H9 (cell line): ENCODE measurements at places on chromosomes 2 and 18. TPM values are rescaled to one million over a fixed set of nuclear protein-coding genes. Genes with fewer than 3 reads are reported as not detected.

Gene GAL3ST2
- 0.33 and 0.37 TPM in 2 replicates for total RNA-seq

Gene PER2
- 12.1 and 12.9 TPM in 2 replicates for total RNA-seq

Gene ASAP2
- 11.0 and 12.6 TPM in 2 replicates for total RNA-seq

Gene KRCC1
- 7.1 and 8.2 TPM in 2 replicates for total RNA-seq

Gene ADGRF3
- total RNA-seq = 0.09 and 0.29 TPM in 2 replicates

Gene SMAD2
- total RNA-seq = 114 and 121 TPM in 2 replicates

Gene DNAJC5G
- total RNA-seq = 0.37 and 0.44 TPM in 2 replicates

Gene PLGLB2
- total RNA-seq = 0.68 and 1.4 TPM in 2 replicates

Gene PPP4R3B
- 37.6 and 40.9 TPM in 2 replicates for total RNA-seq

Gene EML6
- 0.64 and 1.5 TPM in 2 replicates for total RNA-seq

- DNase-seq = no peak
- no peaks in the 10 kb centered on the region; the same call in 2 of the 3 replicates for H3K36me3 ChIP-seq
- no peaks in the 10 kb centered on the region for H3K4me1 ChIP-seq
- no peak overlapping the region for H3K27ac ChIP-seq
- H3K27me3 ChIP-seq = peaks cover 46% of the 10 kb centered on the region
These were observed 115.2 kb downstream of the INHBB start for GRCh38 chr2:120461092-120461491.

DNA sequence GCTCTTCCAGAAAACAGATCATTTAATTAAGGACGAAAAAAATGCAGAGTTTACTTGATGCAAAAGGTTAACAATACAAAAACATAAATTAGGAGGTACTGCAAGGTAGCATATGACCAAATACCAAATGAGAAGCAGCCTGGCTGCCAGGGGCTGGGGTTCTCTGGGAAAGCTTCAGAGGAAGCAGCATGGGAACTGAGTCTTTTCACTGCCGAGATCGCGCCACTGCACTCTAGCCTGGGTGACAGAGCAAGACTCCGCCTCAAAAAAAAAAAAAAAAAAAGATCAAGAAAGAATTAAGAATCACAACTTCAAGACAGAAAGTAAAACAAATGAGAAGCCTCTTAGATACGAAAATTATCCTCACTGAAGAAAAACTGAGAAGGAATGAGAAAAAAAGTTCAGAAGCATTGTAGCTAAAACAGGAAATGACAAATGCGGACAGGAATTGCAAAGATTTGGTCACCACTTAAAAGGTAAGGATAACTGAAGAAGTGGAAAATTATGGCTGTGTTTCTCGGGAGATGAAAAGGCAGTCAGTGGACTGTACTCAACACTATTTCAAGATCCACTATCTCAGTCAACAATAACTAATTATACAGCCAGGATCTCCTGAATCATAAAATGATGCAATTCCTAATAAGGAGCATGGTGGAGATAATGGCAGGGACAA is 4.3 kb downstream of the SEPTIN10 start:
- H3K27me3 ChIP-seq = no peaks in the 10 kb centered on the region
- DNase-seq = no peak
- H3K27ac ChIP-seq = no peak overlapping the region
- peaks cover 5% of the 10 kb centered on the region; the same call in 1 of the 2 replicates for H3K4me1 ChIP-seq

GRCh38 chr2:6113786-6114185 is 421.6 kb downstream of the SOX11 start:
- H3K27ac ChIP-seq = no peak overlapping the region
- no peak for DNase-seq
- no peaks in the 10 kb centered on the region for H3K27me3 ChIP-seq
- H3K4me3 ChIP-seq = no peak overlapping the region
- H3K4me1 ChIP-seq = no peaks in the 10 kb centered on the region
- no peaks in the 10 kb centered on the region for H3K36me3 ChIP-seq

DNA sequence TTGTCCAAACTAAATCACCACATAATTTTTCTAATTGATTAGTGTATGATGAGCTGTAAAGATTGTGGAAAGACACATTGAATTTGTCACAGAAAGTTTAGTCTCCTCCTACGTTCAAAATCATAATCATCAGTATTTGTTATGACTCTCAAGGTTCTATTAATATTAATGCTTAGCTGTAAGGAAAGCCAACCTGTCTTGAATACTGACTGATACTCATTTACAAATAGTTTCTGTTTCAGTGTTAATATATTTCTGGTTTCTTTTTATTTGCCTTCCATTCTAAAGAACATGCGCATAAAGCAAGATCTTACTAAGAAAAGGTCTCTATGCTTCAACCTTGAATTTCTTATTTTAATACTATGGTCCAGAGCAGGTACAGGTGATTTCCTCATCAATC is 55.1 kb downstream of the CPS1 start:
- H3K27me3 ChIP-seq = no peaks in the 10 kb centered on the region
- no peaks in the 10 kb centered on the region for H3K4me1 ChIP-seq
- H3K4me3 ChIP-seq = no peak overlapping the region
- H3K27ac ChIP-seq = no peak overlapping the region
- DNase-seq = no peak
- no peaks in the 10 kb centered on the region for H3K36me3 ChIP-seq

GRCh38 chr2:174606336-174606735 is 8.7 kb upstream of the WIPF1 start:
- H3K27ac ChIP-seq = no peak overlapping the region
- H3K27me3 ChIP-seq = no peaks in the 10 kb centered on the region
- DNase-seq = no peak
- H3K4me1 ChIP-seq = no peaks in the 10 kb centered on the region
- H3K4me3 ChIP-seq = no peak overlapping the region

DNA sequence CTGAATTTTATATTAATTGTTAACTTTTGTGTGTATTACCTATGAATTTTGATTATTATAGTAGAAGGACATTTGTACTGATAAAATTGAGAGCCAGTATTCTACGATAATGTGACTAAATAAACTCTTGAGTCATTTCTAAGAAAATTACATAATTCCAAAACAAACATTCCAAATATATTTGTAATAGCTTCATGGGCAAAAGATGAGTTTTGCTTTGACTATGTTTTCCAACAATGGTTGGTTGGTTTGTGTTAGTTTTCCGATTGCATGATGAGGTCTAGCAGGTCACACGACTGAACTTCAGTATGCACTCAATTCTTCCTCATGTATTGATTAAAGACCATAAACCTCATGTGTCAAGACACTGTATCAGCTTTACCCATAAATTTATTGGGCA is 71.7 kb upstream of the WDR75 start:
- no peak overlapping the region for H3K4me3 ChIP-seq
- DNase-seq = no peak
- H3K4me1 ChIP-seq = no peaks in the 10 kb centered on the region

- DNase-seq = no peak
- peak overlapping the region; percentile 2; the same call in 1 of the 2 replicates for H3K4me3 ChIP-seq
- peak overlapping the region; percentile 84 for H3K27ac ChIP-seq
- no peaks in the 10 kb centered on the region for H3K27me3 ChIP-seq
- peaks cover 4% of the 10 kb centered on the region for H3K4me1 ChIP-seq
These were observed 271.4 kb downstream of the SATB2 start for GRCh38 chr2:199186301-199186751.

DNA sequence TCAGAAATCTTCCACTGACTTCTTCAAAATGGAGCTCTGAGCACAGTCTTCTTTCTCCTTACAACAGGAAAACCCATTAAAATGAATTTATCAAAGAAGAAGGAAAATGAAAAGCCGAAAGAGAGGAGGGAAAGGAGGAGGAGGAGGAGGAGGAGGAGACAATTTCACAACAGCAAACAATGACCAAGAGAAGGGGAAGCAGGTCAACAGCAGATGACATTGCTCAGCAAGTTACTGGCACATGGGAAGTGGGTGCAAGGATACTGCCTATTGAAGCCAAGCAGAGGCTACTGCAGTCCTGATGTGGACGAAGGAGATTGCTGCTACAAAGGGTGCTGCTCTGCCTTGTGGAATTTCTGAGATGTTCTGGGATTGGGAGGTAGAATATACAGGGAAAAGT is 268.2 kb upstream of the FBXO11 start:
- H3K27ac ChIP-seq = no peak overlapping the region
- no peak overlapping the region for H3K4me3 ChIP-seq
- no peaks in the 10 kb centered on the region for H3K27me3 ChIP-seq
- H3K36me3 ChIP-seq = peaks cover 3% of the 10 kb centered on the region; the same call in 1 of the 3 replicates
- no peak for DNase-seq

DNA sequence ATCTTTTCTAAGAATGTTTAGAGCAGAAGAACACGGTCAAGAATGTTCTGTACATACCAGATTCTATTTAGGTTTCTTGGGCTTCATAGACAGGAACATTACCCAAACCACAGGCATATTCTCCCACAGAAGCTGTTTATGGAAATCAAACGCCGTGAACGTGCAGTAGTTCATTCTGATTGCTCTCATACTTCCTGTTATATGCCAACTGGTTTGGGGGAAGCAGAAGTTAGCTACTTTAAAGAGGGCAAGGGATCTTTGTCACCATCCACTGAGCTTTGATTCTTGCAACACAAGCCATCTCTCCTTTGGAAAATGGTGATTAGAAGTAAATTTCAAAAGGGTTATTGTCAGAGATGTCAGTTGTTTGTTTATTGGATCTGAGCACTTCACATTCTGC is 182.2 kb upstream of the NRP2 start:
- no peaks in the 10 kb centered on the region for H3K27me3 ChIP-seq
- DNase-seq = no peak
- no peak overlapping the region for H3K4me3 ChIP-seq
- no peak overlapping the region for H3K27ac ChIP-seq

- no peaks in the 10 kb centered on the region for H3K4me1 ChIP-seq
- DNase-seq = no peak
- H3K36me3 ChIP-seq = no peaks in the 10 kb centered on the region
- H3K4me3 ChIP-seq = no peak overlapping the region
These were observed 20.0 kb upstream of the HPCAL1 start for GRCh38 chr2:10282611-10283105.

DNA sequence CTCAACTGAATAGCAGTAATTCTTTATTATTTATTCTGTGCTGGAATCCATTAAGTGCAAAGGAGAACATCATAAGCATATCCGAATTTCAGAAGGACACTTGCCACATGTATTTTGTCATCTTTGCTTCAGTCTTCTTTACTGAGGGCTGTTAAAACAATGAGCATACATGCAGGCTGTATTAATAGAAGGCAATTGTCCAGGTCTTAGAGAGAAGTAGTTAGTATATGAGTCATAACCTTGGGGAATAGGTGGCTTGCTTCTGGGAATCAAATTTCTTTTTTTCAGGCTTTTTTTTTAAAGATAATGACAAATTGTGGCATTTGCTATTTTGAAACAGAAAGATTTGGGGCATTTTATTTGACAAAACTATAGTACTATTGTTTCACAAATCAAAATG is 773.5 kb downstream of the CNTNAP5 start:
- no peaks in the 10 kb centered on the region for H3K36me3 ChIP-seq
- H3K27ac ChIP-seq = no peak overlapping the region
- H3K4me3 ChIP-seq = no peak overlapping the region
- H3K27me3 ChIP-seq = no peaks in the 10 kb centered on the region

DNA sequence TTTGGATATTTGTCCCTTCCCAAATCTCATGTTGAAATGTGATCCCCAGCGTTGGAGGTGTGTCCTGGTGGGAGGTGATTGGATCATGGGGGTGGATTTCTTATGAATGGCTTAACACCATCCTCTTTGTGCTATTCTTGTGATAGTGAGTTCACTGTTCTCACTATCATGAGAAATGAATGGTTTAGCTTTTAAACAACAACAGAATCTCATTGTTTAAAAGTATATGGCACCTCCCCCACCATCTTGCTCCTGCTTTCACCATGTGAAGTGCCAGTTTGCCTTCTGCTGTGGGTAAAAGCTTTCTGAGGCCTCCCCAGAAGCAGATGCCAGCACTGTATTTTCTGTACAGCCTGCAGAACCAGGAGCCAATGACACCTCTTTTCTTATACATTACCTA is 38.1 kb downstream of the KIAA1328 start:
- no peaks in the 10 kb centered on the region for H3K36me3 ChIP-seq
- no peak for DNase-seq
- no peaks in the 10 kb centered on the region for H3K27me3 ChIP-seq
- no peak overlapping the region for H3K27ac ChIP-seq
- H3K4me1 ChIP-seq = peaks cover 5% of the 10 kb centered on the region; the same call in 1 of the 2 replicates

- H3K27ac ChIP-seq = no peak overlapping the region
- H3K27me3 ChIP-seq = no peaks in the 10 kb centered on the region
- H3K36me3 ChIP-seq = no peaks in the 10 kb centered on the region
- H3K4me1 ChIP-seq = no peaks in the 10 kb centered on the region
These were observed 8.1 kb downstream of the NBEAL1 start for GRCh38 chr2:203022751-203023150.

- DNase-seq = no peak
- no peak overlapping the region for H3K27ac ChIP-seq
- no peaks in the 10 kb centered on the region for H3K27me3 ChIP-seq
- H3K4me3 ChIP-seq = no peak overlapping the region
- no peaks in the 10 kb centered on the region for H3K4me1 ChIP-seq
These were observed 122.2 kb upstream of the CCDC195 start for GRCh38 chr2:224838335-224838734.

DNA sequence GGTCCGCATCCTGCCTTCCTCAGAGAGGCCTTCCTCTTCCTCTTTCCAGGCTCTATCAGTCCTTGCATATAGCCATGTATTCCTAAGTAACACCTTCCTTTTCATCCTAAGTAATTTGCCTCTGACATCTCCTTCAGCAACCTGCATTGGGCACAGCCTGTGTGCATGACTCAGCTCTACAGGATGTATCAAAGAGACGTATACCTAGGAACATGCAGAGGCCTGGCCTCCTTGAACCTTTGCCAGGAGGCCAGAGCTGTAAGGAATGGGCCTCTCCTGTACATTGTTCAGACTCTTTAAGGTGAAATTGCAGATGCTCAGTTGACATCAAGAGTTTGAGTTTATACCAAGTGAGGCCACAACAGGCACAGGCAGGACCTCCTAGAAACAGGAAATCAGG is 76.0 kb upstream of the CELF4 start:
- H3K27ac ChIP-seq = no peak overlapping the region
- peaks cover 21% of the 10 kb centered on the region for H3K36me3 ChIP-seq
- no peak for DNase-seq
- H3K27me3 ChIP-seq = no peaks in the 10 kb centered on the region
- no peak overlapping the region for H3K4me3 ChIP-seq

DNA sequence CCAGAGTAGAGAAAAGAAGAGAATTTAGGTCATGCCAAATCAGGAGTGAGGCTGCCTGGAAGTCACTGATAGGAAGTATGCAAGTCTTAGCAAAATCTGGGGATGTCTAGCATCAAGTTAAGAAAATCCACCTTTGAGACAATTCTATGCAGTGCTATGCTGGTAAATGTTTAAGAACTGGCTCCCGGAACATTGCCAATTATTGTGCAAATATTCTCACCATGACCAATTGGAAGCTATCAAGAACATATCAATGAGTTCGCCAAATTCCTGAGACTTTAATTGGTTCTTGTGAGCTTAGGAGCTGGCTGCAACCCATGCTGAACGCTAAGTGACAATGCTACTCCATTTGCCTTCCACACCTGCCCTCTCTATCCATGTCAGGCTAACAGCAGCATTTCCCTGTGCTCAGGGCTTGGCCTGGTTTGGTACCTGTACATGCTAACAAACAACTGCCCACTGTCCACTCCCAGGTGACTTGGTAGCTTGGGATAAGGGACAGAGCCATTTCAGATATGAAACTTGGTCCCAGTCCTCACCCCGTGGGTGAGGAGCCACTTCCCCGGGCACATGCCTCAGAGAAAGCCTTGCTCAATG is 172.9 kb upstream of the KLHL29 start:
- no peak overlapping the region for H3K4me3 ChIP-seq
- H3K27me3 ChIP-seq = no peaks in the 10 kb centered on the region
- DNase-seq = no peak

GRCh38 chr2:20235655-20236305 is 10.8 kb upstream of the SDC1 start:
- H3K36me3 ChIP-seq = no peaks in the 10 kb centered on the region
- H3K4me1 ChIP-seq = peaks cover 2% of the 10 kb centered on the region; the same call in 1 of the 2 replicates
- DNase-seq = no peak
- no peak overlapping the region for H3K4me3 ChIP-seq
- H3K27me3 ChIP-seq = no peaks in the 10 kb centered on the region
